GM12892 (cell line): ENCODE measurements at places on chromosomes 1 and 21.

GRCh38 chr1:31216016-31216415, 23.7 kb downstream of the NKAIN1 start:
- no peak for DNase-seq

- no peak for DNase-seq
Measured at GRCh38 chr1:218369688-218370511, 24.8 kb downstream of the TGFB2 start.

GRCh38 chr1:77889671-77890070, 1.2 kb downstream of the NEXN start:
- DNase-seq, result no peak

GRCh38 chr21:38166173-38166535, 90.6 kb upstream of the KCNJ15 start:
- DNase-seq, result no peak

- no peak for DNase-seq
Measured at GRCh38 chr1:18637962-18638834, 7.6 kb downstream of the PAX7 start.

- no peak for DNase-seq
Measured at GRCh38 chr21:33273044-33273443, 6.9 kb downstream of the IL10RB start.

DNA sequence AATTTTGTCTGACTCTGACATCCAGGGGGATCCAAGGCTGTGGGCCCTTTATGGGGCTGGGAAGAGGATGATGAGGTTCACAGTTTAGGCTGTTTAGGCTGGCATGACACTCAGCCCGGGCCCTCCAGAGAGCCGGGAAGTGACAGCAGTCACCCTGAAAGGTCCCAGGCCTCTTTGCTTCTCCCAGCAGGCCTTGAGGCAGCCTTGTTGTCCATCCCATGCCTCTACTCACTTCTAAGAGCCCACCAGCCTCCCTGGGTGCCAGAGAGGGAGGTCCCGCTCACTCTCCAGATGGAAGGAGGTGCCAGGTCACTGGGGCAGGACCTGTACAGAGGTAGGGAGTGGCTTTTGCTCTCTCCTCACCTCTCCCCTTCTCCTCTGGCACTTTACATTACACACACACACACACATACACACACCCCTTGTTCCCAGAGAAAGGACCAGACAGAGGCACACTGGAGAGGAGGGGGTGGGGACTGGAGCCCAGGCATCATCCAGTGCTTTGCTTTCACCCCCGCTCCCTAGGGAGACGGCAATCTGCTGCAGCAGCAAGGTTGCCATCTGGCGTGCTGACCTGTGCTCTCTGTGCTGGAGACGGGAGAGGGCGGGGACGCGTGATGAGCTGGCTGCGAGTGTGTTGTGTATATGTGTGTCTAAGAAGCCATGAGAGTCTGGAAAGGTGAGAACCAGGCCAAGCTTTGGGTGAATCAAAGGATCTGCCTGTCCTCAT, 4.6 kb downstream of the KLHDC8A start:
- no peak for DNase-seq

- DNase-seq, result no peak
Measured at GRCh38 chr1:203196371-203196770, 9.9 kb upstream of the CHI3L1 start.

DNA sequence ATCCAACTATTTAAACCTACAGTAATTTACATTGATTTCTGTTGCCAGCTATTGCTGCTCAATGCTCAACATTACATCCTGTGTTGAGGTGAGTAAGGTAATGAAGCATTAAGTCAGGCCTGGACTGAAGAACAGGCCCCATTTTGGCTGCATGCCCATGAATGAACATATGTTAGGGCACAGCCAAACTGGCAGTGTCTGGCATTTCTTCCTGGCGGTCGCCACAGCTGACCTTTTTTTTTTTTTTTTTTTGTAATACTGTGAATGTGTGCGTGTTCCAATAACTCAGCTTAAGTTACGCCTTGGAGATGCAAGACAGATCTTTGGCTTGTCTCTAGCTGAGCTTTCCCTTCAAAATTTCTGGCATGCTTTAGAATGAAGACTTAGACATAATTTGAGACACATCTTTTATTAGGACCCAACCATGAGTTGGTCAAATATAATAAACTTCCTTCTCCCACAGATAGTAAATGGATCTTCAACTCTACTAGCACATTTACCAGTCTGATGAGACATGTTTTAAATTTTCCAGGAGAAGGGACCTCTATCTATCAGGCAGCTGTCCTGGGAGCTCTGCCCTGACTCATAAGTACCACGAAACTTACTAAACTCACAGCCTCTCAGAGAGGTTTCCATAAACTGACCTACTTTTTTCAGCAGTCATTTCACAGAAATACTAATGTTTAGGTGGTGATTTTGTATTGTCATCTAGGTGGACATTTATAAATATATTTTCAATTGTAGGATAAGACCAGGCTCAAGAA, 341.1 kb upstream of the RUNX1 start:
- no peak for DNase-seq

DNA sequence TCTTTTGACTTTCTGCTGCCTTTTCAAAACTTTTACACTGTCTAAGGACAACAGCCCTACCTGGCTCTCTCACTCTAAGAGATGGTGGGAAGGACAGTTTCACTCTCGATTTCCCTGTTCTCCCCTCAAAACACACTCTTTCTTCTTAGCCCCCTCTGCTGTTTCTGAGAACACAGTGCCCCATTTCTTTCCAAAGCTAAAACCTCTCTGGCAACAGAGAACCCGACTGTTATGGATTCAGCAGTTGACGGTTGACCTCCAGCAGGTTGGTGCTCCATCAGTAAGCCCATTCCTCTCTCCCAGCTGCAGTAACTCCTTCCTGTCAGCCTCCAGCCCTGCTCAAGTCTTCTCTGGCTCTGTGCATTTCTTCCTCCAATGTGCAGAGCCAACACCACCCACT, 88.2 kb upstream of the ABCD3 start:
- no peak for DNase-seq
